ENCODE measurements at places on chromosomes 4 and X.

GRCh38 chr4:45477311-45477733 is 646.5 kb downstream of the GABRG1 start:
- no peak for DNase-seq

DNA sequence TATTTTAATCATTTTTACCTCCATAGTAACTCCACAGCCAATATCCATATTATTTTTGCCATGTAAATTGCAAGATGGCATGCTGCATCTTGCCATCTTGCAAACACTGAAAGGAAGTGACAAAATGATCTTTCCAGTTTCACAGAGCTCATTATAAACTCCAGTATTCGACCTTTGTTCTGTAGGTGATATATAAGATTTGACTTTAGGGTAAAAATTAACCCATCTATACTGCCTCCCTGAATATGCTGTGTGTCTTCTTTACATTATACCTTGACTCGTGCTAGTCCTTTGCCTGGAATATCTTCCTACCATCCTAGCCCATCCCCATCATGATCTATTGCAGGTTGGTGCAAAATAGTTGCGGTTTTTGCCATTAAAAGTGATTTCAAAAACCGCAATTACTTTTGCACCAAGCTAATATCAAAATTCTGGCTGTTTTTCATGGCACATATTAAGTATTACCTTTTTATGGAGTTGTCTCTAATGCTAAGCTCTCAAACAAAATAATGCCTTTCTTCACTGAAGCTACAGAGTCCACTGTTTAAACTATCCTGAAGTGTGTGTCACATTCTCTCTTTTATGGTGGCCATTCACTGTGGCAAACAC is 161.1 kb downstream of the PCDH19 start:
- no peak for DNase-seq

DNA sequence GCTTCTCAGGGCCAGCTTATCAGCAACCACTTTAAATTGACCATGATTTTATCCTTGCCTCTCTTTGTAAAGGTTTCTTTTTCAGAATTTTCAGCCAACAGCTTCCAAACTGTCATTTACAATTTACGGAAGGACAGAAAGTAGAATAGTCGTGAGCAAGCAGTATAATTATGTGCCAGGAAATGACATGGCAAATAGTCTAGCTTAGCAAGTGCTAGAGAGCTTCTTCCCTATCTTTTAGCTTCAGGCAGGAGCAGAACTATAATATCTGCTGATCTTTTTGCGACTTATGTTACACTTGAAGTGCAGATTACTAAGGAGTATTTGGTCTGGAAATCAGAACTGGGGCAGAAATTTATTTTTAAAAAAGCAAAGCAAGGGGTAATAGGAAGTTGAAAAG is 123.0 kb upstream of the AP1S2 start:
- DNase-seq = no peak

- no peak for DNase-seq
Observed at GRCh38 chrX:28205126-28205525, 223.9 kb upstream of the DCAF8L1 start.

DNA sequence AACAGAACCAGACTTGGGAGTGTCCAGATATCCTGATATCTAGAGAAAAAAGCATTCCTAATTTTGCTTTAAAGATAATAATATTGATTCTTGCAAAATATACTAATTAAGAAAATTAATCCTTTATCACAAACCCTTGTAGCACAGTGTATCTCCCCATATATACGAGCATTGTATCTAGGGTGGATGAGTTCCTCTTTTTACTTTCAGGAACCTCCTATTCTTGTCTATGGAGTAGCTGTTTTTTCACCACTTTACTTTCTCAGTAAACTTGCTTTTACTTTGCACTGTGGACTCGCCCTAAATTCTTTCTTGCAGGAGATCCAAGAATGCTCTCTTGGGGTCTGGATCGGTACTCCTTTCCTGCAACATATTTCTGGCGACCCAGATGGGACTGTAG is 103.9 kb downstream of the GLUD2 start:
- no peak for DNase-seq

- DNase-seq = no peak
Observed at GRCh38 chr4:133151691-133152329, 2.7 kb downstream of the PCDH10 start.

DNA sequence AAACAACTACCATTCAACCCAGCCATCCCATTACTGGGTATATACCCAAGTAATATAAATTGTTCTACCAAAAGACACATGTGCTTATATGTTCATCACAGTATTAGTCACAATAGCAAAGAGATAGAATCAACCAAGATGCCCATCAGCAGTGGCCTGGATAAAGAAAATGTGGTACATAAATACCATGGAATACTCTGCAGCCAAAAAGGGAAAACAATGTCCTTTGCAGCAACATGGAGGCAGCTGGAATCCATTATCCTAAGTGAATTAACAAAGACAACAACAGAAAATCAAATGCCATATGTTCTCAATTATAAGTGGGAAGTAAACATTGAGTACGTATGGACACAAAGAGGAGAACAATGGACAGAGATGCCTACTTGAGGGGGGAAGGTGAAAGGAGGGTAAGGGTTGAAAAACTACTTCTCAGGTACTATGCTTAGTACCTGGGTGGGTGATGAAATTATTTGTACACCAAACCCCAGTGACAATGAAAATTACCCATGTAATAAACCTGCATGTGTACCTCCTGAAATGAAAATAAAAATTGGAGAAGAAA is 632.1 kb upstream of the AADAT start:
- DNase-seq = no peak

- no peak for DNase-seq
Observed at GRCh38 chr4:38987491-38987890, 44.7 kb downstream of the TMEM156 start.

DNA sequence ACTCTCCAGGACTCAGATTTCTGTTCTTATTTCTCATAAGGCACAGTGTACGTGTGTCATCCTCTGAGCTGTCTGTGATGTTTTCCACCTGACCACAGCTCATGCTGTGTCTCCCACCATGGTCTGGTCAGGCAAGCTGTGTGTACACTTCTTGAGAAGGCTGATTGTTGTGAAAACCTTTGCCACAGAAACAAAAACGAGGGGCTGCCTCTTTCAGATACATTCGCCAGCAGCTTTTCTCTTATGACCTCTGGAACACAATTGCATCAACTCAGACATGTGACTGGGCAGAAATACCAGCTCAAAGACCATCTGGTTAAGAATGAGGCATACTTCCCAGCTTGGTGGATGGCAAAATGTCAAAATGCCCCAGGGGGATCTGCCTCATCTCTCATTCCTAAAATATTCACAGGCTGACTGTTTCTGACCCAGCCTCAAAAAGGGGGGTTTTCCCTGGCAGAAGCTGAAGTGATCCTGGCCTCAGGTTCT is 46.1 kb downstream of the PGRMC2 start:
- DNase-seq = no peak
